ENCODE measurements at places on chromosomes 4 and X.

GRCh38 chrX:113929004-113929403, 654.9 kb upstream of the HTR2C start:
- no peak for DNase-seq

- DNase-seq, result no peak
These were observed 350.0 kb upstream of the CTSO start for GRCh38 chr4:156303708-156304107.

DNA sequence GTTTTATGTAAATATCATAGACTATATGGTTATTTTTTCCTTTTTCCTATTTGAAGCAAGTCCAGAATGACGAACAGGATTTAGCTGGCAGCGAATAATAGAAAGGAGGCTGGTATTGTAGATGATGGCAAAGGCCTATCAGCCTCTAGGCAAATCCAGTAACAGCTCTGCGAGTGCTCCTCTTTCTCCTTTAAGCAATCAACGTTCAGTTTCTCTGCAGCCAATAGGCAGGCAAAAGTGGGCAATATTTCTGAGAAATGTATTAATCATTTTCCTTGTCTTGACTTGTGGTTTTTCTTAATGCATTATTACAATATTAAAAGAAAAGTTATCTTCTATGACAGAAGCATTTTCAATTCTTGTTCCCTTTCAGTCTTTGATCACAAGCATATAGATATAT, 183.3 kb downstream of the SH3KBP1 start:
- no peak for DNase-seq

- no peak for DNase-seq
These were observed 164.2 kb upstream of the SPRY1 start for GRCh38 chr4:123232439-123232838.

- no peak for DNase-seq
These were observed 93.3 kb upstream of the ARSJ start for GRCh38 chr4:114072781-114073180.

- DNase-seq, result no peak
These were observed 65.5 kb downstream of the HAND2 start for GRCh38 chr4:173464481-173464880.

DNA sequence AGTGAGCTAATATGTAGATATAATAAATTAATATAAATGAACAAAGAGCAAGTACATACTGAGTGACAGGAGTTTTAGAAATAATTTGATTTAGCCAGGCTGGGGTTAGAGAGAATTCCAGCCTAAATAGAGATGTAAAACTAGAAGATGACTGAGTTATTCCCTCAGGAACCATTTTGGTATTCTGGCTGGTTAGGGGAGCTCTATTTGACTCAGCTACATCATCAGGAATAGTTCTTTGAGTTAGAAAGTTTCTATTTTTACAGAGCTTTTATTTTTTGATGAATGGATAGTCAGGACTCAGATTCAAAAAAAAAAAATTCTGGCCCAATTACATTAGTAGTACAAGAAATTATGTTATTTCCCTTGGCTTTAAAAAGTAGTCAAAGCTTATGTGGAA, 180.4 kb upstream of the MID1 start:
- DNase-seq, result no peak

DNA sequence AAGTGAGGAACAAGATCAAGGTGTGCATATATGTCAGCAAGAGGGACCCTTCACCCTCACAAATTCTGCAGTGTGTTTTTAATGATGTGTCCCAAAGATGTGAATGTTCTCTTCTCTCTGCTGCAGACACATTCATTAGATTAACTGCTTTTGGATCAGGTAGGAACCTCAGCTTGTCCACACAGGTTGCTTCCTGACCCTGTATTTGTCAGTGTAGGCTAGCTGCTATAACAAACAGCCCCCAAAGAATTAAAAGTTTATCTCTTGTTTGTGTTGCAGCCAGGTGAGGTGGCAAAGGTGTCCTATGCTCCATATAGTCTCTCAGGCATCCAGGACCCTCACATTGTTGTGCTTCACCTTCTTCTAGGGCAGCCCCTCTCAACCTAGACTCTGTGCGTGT, 17.8 kb downstream of the XG start:
- DNase-seq, result no peak

GRCh38 chrX:153728951-153729631, 4.4 kb downstream of the ABCD1 start:
- no peak for DNase-seq

DNA sequence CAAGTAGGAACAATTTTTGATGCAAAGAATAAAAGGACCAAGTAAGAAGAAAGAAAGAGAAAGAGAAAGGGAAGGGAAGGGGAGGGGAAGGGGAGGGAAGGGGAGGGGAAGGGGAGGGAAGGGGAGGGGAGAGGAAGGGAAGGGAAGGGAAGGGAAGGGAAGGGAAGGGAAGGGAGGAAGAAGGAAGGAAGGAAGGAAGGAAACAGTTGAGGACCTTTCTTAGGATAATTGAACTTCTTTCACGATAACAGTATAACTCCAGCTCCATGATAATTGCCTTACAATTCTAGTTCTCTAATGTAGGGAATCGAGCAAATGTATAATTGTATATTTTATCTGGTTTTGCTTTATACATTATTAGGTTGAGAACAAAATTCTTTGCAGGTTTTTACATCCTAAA, 556.2 kb upstream of the PCDH10 start:
- no peak for DNase-seq

DNA sequence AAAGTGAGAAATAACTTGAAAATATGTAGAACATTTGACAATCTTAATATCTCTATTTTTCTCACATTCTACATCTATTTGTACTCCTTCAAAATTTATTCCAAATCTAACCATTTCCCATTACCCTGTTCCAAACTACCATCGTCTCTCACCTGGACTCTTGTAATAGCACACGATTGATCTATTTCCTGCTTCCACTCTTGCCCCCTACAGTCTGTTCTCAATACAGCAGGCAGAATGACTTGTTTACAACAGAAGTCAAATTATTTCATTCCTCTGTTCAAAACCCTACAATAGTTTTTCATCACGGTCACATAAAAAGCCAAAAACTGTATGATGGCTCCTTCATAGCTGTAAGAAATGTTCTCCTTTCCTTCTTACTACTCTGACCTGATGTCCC, 21.1 kb upstream of the LUZP4 start:
- DNase-seq, result no peak

DNA sequence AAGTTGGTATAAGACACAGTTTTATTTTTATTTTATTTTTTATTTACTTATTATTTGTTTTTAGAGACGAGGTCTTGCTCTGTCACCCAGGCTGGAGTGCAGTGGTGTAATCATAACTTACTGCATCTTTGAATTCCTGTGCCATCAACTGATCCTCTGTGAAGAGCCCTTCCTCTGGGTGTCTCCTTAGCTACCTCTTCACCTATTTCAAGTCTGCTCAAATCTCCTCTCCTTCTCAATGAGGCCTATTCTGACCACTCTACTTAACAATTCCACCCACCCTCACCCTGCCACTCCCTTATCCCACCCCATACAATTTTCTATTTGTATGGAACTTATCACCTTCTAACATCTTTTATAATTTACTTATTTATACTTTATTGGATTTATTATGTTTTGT, 183.4 kb downstream of the PPP3CA start:
- no peak for DNase-seq

GRCh38 chrX:114046695-114047279, 537.1 kb upstream of the HTR2C start:
- no peak for DNase-seq

GRCh38 chrX:122555925-122556324, 628.2 kb upstream of the GRIA3 start:
- no peak for DNase-seq

- no peak for DNase-seq
These were observed 36.0 kb upstream of the ARSJ start for GRCh38 chr4:114015444-114015899.

GRCh38 chr4:76308548-76308947, 2.0 kb downstream of the STBD1 start:
- DNase-seq, result no peak

GRCh38 chr4:147138171-147138570, 192.5 kb upstream of the TTC29 start:
- DNase-seq, result no peak

- DNase-seq, result no peak
These were observed 13.6 kb downstream of the GASK1B start for GRCh38 chr4:158159054-158159717.

DNA sequence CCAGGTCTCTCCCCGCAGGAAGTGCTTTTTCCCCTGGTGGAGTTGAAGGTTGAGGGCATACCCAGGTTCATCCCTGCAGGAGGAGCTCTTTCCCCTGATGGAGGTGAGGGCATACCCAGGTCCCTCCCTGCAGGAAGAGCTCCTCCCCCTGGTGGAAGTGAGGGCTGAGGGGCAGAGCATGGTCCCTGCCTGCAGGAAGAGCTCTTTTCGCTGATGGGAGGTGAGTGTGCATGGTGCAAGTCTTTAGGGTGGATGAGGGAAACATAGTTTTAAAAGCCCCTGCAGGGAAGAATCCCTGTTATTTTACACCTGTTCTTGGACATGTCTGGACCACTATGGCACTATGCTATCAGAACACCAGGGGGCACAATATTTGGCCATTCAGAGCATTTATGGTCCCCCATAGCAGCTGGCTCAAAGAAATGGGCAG, 43.7 kb upstream of the PUDP start:
- DNase-seq, result no peak

- no peak for DNase-seq
These were observed 3.5 kb upstream of the TIMP1 start for GRCh38 chrX:47578692-47579091.

DNA sequence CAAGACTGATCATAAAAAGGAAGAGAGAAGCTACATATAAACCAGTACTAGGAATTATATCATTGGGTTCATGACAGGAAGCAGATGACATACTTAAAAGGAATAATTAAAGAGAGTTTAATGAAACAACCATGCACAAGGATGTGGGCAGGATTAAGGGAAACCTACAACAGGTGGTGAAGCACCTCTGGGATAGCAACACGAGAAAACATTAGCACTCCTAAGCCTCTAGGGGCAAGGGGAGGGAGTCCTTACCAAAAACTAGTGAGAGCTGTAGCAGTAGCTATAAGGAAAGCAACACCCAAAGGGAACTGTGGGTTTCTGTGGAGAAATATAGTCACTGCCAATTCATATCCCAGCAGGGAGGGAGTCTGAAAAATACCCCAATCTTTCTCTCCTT, 7.2 kb upstream of the THOC2 start:
- DNase-seq, result no peak

- no peak for DNase-seq
These were observed 12.3 kb upstream of the NDP start for GRCh38 chrX:43985511-43985910.

- DNase-seq, result no peak
These were observed 285.3 kb upstream of the RASGEF1B start for GRCh38 chr4:81756973-81757372.

DNA sequence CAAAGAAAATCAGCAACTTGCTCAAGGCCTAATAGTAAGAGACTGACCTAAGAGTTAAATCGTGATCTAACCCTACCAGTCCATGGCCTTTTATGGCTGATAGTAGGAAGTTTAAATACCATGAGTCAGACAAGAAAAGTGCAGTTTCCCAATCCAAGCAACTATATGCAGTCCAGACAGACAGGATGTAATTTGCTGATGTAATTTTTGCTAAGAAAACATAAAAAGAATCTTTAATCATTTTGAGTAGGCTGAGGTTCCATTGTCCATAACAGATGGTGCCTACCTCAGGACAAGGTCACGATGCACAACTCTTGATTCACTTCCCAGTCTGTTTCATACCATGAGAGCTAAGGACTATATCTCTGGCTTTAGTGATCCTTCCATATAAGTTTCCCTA, 317.5 kb upstream of the GRIA3 start:
- DNase-seq, result no peak

- DNase-seq, result no peak
These were observed 338.1 kb upstream of the ZCCHC13 start for GRCh38 chrX:73965833-73966232.

DNA sequence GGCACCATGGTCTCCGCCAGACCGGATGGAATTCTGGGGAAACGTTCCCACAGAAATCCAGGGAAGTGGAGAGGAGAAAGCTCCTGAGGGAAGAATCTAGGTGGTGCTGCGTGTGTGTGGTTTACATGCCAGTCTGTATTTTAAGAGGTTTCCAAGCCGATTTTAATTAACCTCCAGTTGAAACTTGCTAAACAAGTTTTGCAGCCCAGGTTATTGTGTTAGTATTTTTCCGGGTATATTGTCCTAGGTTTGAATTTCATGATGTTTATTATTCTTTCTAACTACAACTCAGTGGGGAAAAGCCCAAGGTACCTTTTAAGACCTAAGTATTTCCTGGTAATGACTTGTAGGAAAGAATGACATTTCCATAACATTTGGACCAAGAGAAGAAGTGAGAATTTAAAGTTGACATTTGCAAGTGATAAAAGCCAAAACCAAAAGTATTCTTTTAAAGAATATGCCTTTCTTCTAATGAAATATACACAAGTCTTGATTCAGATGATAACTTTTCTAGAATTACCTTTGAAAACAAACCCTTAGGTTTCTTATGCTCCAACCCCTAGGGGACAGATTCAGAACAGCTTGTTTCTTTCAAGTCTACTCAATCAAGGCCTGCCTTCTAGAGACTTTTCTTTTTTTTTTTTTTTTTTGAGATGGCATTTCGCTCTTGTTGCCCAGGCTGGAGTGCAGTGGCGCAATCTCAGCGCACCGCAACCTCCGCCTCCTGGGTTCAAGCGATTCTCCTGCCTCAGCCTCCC, 14.6 kb downstream of the SAT1 start:
- DNase-seq, result no peak

GRCh38 chrX:55754861-55755294, 37.3 kb downstream of the RRAGB start:
- DNase-seq, result no peak

DNA sequence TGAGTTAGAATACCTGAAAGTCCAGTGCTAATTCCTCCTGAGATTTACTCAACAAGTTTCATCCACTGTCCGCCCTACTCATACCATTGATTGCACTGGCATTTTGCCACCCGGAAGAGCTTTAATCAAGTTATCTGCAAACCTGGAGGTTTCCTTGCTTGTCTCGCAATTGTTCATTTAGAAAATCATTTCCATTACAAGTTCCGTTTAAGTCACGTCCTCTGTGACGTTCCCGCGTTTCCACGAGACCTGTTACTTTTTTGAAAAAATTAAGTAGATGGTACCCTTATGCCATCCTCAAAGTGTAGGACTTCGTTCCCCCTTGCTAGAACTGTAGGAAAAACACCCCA, 761 bp upstream of the FRYL start:
- DNase-seq, result peak; percentile 40
